IPS DF 19.7 (cell line): ENCODE measurements at places on chromosomes 12 and 14.

DNA sequence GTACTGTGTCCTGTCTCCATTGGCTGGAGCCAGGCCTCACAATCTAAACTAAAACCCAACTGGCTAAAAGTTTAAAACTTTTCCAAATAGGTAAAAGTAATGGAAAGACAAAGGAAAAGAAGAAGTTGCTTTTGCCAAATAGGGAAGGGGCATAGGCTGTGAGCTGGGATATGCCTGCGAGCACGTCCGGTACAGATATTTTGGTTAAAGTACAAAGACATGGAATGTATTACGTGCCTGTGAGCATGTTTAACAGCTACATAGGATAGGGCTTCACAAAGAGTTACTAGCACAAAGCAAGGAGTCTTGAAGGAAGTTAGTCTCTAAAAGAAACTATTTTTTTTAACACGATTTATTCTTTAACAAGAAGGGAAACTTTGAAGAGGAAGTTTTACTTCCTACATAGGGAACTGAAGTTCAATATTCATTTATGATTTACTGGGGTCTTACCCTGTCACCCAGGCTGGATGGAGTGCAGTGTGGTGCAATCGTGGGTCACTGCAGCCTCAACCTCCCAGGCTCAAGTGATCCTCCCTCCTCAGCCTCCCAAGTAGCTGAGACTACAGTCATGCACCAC lies 41.9 kb upstream of the INF2 start:
- DNase-seq = no peak

DNA sequence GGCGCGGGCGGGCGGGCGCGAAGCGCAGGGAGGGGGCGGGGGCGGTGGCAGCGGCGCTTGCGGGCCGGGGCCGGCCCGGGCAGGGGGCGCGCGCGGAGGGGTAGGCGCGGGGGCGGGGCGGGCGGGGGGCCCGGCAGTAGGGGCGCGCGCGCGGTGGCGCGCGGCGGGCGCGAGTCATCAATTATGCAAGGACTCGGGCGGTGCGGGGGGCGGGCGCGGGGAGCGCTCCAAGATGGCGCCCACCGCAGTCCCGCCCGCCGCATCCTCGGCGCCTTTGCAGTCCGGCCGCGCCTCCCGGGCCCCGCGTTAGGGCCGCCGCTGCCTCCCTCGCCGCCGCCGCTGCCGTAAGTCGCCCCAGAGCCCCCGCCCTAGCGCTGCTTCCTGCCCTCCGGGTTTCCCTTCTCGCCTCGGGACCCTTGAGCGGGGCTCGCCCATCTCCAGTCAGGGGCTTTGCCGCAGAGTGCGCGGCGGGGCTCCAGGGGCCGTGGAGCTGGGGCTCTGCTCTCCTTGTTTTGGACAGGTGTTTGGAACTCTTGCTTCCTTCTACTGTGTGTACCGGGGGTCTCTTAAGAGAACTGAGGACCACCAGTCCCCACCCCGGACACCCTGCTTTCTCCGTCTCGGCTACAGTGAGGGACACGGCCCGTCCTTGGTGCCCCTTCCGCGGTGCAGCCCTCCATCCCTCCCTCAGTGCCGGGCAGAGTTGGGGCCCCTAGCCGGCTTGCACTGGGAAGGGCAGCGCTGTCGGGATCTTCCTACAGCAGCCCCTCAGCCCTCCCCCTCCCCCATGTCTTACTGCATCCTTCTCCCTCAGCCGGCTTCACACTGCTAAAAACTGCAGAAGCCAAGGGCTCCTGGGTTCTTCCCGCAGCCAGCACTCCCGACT lies at the start of gene SCN8A:
TSS of gene SCN8A (plus strand) at position 218 of the 886 bp plus-strand sequence. CDS start 71,585 bp downstream, outside the sequence.
- DNase-seq = no peak

- no peak for DNase-seq
These were observed 408.6 kb upstream of the SYT1 start for GRCh38 chr12:78455991-78456390.

DNA sequence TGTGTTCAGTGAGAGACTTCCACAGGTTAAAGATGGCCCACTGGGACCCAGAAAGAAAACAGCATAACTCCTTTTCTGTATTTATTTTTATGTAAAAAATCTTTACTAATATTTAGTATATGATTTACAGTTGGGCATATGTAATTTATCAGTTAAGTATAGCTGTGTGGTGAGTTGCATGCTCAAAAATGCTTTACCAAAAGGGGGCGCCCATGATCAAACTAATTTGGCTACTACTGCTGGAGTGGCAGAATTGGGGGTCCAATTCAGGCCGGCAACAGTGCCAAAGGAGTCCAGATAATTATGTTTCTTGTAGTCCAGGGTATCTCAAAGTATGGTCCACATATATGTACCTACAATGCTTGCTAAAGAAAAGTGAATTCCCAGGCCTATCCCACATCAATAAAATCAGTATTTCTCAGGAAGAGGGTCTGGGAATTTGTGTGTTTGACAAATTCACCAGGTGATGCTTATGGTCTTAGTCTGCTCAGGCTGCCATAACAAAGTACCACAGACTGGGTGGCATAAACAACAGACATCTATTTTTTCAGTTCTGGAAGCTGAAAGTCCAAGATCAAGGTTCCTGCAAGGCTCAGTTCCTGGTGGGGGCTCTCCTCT lies 152.0 kb downstream of the KTN1 start:
- no peak for DNase-seq

- DNase-seq = no peak
These were observed 6.0 kb downstream of the EID3 start for GRCh38 chr12:104309446-104309993.

- DNase-seq = no peak
These were observed 23.7 kb downstream of the FOXA1 start for GRCh38 chr14:37571391-37571790.

DNA sequence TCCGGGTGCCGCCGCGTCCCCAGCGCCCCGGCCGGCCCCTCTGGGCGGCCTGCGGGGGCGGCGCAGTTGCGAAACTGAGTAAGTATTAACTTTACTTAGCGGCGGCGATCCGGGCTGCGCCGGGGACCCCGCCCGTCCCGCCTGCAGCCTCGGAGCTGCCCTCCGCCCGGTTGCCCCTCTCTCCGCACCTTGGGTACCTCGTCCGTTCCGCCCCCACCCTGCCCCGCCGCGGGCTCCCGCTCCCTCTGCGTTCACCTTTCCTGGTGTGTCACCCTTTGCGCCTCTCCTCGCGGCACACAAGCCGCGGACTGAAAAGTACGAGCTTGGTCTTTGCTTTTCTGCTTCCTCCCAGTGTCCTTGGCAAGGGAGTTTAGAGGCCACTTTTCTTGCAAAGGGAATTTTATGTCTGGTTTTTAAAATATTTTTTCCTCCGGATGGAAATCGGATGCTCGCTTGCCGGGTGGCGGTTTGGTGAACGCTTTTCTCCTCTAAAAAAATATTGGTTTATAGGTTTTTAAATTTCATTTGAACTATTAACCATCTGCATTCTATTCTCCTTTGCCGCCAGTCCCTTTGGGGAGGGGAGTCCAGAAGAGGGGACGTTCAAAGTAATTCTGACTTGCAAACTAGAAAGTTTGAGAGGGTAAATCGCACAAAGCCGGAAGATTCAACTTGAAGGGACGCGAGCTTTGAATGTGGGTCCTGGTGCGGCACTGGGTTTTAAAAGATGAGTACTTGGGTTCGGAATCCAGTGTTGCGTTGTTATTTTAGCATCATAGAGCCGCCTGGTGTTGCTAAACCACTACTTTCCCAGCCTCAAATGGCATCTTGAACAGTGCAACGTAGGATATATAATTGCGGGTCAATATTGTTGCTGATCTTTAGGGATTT lies 834 bp downstream of the RASSF8 start:
- DNase-seq = no peak

- no peak for DNase-seq
These were observed 1.7 kb upstream of the EIF5 start for GRCh38 chr14:103332143-103332919.

- DNase-seq = no peak
These were observed 333.7 kb downstream of the PCNX1 start for GRCh38 chr14:71240866-71241520.

GRCh38 chr12:34600592-34601462 lies 578.5 kb downstream of the ALG10 start:
- DNase-seq = no peak

DNA sequence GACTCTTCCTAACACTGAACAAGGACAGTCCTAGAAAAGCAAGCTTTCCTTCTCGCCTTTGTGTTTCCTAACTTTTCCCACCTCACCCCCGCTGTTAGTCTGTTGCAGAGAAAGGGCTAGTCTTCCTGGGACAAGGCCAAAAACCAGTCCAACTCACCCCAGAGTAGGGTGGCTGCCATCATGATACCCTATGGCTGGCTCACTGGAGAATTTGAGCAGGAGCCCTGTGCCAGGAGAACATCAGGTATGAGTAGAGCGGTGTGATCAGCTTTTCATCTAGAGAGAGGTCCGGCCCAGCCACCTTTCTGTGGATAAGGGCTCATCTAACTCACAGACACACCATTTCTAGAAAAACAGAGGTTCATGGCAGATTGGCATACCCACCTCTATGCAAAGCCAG lies 16.7 kb upstream of the ZFP36L1 start:
- no peak for DNase-seq

DNA sequence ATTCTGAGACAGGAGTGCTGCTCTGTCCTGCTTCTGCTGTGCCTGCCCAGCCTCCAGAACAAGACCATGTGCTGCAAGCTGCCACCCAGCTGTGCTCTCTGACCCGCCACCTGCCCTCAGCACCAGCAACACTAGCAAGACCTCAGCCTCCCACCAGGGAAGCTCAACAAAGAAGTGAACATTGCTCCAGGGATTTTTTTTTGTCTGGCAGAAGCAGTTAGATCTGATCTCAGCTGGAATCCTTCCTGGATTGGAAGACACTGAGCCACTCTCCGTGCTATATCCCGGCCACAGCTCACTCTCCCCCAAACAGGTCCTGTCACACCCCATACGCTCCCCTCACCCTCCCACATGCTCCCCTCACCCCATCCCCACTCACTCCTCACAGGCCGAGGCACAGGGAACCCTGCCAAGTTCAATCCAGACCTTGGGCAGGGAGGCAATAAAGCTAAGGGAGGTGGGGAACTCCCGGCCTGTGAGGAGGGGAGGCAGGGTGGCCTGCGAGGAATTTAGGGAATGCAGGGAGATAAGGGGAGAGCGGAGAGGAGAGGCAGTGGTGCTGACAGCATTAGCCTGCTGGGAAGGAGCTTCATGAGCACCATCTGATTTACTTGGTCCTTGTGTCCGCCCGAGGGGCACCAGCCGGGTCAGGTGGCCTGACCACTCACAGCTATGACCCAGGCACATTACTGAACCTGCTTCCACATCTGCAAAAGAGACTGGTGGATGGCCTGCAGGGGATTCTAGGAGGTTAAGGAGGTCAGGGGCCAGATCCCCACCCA lies 29.7 kb downstream of the CCDC85C start:
- DNase-seq = no peak

GRCh38 chr14:77580477-77580876 lies 36.0 kb downstream of the SPTLC2 start:
- no peak for DNase-seq

- no peak for DNase-seq
These were observed 22.1 kb downstream of the LGMN start for GRCh38 chr14:92726135-92726932.

- no peak for DNase-seq
These were observed 13.3 kb downstream of the C12orf75 start for GRCh38 chr12:105343836-105344235.

DNA sequence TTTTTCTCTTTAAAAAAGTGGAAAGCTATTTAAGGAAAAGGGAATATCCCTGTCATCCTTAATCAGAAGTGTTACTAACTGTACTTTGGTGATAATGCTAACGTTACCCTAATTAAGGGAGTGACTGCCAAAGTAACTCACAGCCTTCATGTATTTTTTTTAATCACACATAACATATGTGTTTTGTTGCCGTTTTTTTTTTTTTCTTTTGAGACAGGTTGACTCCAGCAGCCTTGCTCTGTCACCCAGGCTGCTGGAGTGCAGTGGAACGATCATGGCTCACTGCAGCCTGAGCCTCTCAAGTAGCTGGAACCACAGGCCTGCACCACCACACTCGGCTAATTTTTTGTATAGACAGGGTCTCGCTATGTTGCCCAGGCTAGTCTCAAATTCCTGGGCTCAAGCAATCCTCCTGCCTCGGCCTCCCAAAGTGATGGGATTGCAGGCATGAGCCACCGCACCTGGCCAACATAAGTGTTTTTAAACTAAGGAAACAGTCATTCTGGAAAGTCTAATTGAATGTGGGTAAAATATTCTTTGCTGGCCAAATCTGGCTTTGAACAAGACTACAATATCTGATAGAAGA lies 56.5 kb downstream of the HECTD4 start:
- DNase-seq = no peak

DNA sequence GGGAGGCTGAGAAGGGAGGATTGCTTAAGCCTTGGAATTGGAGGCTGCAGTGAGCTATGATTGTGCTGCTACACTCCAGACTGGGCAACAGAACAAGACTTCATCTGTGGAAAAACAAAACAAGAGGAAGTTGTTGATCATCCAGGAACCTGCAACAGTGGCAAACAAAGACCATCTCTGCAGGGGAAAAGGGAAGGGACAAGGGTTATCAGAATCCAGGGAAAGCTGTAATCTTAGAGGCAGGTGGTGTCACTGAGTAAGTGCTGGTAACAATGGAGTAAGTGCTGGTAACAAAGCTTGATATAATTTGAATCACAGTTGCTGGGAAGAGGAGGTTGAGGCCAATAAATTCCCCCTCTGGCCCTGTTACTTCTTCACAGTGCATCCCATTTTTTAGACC lies 27.5 kb upstream of the DCN start:
- no peak for DNase-seq

GRCh38 chr12:71276541-71276940 lies 118.7 kb upstream of the TSPAN8 start:
- no peak for DNase-seq

GRCh38 chr12:74491374-74491773 lies 46.3 kb upstream of the ATXN7L3B start:
- no peak for DNase-seq

- no peak for DNase-seq
These were observed 283.9 kb upstream of the PRICKLE1 start for GRCh38 chr12:42873401-42873800.

DNA sequence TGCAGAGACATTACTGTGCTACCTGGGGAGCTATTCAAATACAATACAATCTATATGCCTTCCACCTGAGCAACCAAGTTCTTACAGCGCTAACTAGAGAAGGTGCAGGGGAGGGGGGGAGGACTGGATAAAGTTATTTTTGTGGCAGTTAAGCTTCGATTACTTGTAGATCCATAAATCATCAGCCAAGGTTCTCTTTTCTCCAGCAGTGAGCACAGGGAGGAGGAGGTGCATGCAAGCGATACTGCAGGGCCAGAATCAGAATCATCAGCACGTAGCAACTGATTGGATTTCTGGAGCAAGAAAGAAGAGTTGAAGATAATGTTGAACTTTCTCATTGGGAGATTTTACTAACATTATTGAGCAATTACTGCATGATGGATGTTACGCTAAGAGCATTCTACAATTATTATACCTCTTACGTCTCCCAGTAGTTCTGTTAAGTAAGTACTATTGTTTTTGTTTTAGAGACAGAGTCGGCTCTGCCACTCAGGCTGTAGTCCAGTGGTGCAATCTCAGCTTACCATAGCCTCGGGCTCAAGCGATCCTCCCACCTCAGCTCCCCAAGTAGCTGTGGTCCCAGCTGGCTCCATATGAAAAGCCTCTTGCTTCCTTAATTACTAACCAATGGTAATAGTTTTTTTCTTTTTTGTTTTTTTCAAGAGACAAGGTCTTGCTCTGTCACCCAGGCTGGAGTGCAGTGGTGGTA lies 74.6 kb upstream of the EEA1 start:
- no peak for DNase-seq

GRCh38 chr12:22255097-22255496 lies 79.4 kb downstream of the ST8SIA1 start:
- no peak for DNase-seq
